MG63 (cell line): ENCODE measurements at places on chromosomes 2 and 18.

GRCh38 chr2:202278944-202279343 is 13.4 kb downstream of the NOP58 start:
- DNase-seq = no peak

DNA sequence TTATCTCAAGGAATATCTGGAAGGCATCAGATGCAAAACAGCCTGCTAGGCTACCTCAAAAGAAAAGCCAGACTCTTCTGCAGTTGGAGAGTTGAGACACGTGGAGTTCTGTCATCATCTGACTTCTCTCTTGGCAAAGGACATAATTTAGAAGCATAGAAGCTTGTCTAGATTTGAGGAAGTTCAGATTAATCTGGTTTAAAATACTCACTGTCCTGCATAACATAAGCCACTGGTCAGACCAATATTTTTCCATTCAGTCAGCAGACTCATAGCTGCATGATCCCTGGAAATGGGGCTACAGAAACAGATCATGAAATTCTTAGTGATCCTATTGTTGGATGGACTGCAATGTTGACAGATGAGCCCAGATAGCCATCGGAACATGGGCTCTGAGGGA is 349.0 kb downstream of the TXNL1 start:
- DNase-seq = no peak

GRCh38 chr18:10682368-10682714 is 156.5 kb downstream of the NAPG start:
- DNase-seq = no peak

GRCh38 chr2:103959174-103960128 is 894.5 kb upstream of the POU3F3 start:
- peak; percentile 4 for DNase-seq

DNA sequence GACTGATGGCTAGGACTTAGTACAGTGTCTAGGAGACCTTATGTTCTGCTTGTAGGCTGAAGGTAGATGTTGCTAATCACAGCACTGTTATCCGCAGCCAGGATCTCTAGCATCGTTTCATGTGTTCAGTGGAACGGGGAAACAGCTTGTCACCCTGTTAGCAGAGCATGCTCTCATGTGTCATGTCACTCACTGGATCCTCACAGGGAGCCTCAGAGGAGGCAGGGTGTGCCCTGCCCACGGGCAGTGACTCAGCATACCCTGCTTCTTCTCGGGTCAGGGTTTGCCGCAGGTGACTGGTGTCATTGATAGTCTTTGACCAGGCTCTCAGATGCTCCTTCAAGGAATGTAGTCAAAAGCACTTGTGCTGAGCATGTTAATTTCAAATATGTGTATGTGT is 44.4 kb downstream of the RPIA start:
- no peak for DNase-seq

DNA sequence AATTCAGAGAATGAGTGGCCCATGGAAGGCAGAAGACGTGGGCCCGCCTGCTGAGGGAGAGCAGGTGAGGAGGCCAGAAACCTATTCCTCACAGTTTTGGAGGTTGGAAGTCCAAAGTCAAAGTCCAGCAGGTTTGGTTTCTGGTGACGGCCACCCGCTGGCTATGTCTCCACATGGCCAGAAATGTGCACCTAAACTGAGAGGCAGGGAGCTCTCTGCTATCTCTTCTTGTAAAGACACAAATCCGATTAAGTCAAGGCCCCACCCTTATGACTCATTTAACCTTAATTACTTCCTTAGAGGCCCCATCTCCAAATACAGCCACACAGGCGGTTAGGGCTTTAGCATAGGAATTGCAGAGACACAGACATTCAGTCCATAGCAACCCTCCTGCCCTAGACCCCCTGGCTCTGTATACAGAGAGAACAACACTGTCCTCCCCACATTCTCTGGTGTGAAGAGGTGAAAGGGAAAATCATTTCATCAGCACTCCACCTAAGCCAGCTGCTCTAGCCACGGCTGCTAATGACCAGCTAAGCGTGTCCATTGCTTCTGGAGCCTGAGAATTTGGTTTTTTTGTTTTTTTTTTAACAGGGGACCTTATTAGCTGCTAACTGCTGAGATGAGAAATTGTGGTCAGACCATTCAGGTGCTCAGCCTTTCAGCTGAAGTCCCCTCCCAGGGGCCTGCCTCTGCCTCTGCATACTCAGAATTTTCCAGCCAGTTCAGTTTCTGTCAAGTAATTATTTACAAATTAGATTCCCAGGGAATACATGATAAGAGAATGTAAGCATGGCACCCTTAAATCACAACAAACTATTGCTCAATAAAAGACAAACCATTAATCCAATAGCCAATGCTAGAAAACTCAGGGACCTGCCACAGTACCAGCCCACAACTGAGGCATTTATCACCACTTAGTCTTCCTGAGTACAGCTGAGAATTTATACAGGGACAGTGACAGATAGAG is 368.7 kb upstream of the ID2 start:
- no peak for DNase-seq

DNA sequence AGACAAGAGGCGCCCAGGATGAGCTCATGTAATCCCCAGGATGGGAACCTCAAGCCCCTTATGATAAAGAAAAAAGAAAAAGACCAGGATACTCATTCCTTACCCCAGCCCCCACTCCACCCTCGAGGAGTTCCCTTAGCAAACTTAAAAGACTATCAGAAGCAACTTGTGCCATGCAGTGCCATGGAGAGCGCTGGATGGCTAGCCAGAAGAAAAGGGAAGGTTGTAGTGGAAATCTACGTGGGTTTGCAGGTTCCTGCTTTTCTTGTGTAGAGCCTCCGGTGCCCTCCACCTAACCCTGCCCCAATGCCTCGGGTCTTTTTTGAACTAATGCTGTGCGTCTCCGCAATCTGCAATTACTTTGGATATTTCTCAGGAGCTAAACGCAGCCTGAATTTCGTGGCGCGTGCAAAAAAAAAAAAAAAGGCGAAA is 16.2 kb upstream of the BCL11A start:
- no peak for DNase-seq

- DNase-seq = no peak
These were observed 37.0 kb upstream of the LYPD6B start for GRCh38 chr2:149001496-149001895.

GRCh38 chr2:1769703-1770422 is 25.5 kb upstream of the PXDN start:
- DNase-seq = peak; percentile 57

- no peak for DNase-seq
These were observed 163.9 kb upstream of the HNMT start for GRCh38 chr2:137800386-137800785.

- no peak for DNase-seq
These were observed 591.7 kb downstream of the ZEB2 start for GRCh38 chr2:143928184-143928583.

DNA sequence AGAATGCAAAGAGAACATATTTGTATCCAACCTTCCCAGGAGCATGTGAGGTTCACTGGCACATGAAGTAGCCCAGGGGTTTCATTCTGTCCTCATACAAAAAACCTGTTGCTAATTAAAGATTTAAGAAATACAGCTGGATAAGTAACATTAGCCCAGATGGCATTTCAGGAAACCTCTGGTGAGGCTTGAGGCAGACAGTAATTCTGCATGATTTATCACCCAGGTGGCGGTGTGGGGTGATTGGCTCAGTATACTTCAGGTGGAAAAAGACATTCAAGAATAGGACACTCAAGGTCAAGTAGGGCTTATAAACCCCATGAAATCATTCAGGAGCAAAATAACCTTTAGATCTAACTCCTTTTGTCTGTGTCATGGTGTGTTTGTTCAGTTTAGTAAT is 237.4 kb downstream of the RNF144A start:
- no peak for DNase-seq

DNA sequence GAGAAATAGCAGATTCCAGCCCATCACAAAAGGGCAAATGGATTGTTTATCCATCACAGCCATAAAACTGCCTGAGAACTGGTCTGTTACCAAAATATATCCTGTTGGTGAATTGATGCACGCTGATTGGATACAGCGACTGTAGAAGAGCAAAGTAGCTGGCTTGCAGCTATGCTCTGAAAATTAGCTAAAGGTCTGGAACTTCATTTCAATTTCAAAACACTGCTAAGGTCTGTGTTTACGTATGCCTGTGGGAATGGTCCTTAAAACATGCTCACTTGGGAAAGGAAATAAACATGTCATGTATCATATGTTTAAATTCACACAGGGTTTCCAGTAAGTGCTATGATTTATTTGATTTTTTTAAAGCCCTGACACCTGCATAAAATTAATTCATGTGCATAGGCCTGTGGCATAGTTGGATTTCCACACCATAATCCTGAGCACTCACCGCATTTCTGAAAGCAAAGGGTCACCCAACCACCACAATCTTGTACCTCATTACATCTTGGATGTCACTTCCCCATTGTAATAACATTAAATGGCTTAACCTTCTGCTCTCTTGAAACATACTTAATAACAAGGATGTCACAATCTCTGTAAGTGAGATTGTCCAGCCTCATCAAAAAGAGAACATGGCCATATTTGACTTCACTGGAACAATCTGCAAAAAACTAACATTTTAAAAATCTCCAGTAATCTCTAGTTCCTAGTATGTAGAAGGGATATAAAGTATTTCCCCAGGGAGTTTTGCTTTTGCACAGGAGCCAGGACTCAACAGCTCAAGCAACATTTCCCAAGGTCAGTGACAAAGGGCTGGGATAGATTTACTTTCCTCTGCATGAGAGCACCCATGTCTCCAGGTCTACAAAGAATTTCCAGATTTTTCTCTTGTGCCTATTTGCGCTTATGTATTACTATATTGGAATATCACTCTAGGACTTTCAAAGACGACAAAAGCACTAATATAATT is 109.8 kb downstream of the FARSB start:
- no peak for DNase-seq

DNA sequence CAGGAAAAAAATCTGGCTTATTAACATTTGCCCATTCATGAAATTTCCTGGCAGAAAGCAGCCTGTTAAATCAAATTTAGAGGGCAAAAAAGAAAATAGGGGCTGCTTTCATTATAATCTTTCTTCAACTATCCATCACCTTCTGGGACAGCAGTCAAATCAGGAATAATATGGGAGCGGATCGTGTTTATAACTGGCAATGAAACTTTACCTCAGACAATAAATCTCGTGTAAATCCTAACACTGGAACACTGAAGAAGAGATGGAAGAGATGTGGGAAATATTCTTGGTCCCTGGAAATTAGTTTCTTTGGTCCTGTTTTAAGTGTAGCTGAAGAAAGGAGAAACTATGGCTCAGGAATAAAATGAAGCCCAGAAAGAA is 77.5 kb upstream of the SERTAD2 start:
- DNase-seq = no peak

GRCh38 chr2:241666627-241667400 is 19.8 kb downstream of the DTYMK start:
- no peak for DNase-seq

DNA sequence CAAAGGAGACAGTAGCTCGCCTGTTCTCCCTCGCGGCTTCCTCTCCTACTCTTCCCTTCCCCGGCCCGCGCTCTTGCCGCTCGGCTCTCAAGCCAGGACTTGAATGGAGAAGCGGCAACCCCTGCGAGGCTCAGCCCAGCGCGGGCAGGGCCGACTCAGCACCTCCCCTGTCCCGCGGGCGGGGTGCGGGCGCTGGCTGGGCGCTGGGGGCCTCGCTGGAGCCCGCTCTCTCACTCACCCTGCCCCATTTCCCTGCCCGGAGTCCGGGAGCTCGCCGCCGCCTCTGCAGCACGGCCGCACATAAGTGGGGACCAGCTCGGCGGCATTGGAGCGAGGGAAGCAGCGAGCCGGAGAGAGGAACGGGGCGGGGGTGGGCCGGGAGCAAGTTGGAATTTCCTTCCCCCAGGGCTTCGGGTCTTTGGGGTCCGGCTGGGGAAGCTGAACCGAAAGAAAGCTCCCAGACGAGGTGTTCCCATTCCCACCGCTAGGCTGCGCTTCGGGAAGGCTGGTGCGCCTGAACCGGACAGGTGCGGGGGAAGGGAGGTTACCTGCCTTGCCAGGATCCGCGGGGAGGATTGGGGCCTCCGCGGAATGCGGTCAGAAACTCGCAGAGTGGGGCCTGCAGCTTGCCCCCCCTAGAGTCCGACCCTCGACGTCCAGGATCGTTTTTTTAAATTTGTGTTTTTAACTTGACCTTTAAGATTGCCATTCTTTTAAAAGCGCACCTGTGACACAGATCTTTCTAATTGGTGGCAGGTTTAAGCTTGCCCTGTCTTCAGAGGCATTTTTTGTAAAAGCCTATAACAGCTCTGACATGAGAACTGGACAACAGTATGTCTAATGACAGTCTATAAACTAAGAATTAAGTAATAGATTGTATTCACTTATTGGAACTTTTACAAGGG is at the start of gene COBLL1:
Gene COBLL1, minus strand, starts transcription at position 105 of the 905 bp plus-strand sequence. CDS start 627 bp downstream, outside the sequence.
- peak; percentile 70 for DNase-seq

- DNase-seq = no peak
These were observed 158.5 kb downstream of the ZNF385B start for GRCh38 chr2:179702912-179703311.

- no peak for DNase-seq
These were observed 12.5 kb upstream of the TUBB6 start for GRCh38 chr18:12295389-12296086.
